ENCODE measurements at places on chromosomes 16 and 17.

GRCh38 chr17:68993112-68993511, 37.9 kb upstream of the ABCA8 start:
- no peak overlapping the region for H3K27ac ChIP-seq
- H3K4me1 ChIP-seq, result no peaks in the 10 kb centered on the region
- DNase-seq, result no peak
- H3K36me3 ChIP-seq, result no peaks in the 10 kb centered on the region
- H3K27me3 ChIP-seq, result no peaks in the 10 kb centered on the region

DNA sequence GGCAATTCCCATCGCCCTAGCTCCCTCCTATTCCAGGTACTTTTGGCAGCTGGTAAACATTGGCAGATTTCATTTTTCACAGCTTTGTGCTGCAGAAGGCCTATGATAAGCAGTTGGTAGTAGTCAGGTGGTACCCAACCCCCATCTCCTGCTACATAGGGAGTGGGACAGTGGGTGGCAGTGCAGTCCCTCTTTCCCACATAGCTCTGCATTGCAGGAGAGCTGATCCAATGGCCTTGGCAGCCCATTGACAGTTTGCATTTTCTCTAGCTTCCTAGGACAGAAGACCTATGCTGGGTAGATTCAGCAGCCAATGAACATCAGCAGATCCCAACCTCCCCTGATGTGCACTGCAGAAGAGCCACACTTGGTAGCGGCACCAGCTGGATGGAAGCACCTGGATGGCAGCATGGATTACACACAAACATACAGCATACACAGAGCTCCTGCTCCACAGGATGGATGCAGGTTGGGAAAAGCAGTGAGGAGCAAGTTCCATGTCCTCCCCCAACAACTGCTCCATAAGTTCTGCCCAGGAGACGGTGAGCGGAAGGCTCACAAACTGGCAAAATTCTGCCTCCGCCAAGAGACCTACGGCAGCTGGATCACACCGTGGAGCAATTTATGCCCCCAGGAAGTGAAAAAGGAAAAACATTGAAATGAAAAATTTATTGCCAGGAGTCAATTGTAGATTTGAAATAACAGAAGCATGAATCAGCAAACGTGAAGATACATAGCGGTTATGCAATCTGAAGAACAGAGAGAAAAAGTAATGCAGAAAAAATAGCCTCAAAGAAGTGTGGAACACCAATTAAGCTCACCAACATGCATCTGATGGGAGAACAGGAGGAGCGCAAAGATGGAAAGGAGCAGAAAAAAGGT, 95.7 kb downstream of the CACNG1 start:
- no peaks in the 10 kb centered on the region for H3K4me1 ChIP-seq
- peak; percentile 67 for DNase-seq
- no peaks in the 10 kb centered on the region for H3K36me3 ChIP-seq
- H3K27me3 ChIP-seq, result no peaks in the 10 kb centered on the region
- H3K27ac ChIP-seq, result no peak overlapping the region

- no peaks in the 10 kb centered on the region for H3K27me3 ChIP-seq
- peak; percentile 98 for DNase-seq
- H3K36me3 ChIP-seq, result no peaks in the 10 kb centered on the region
- peak overlapping the region; percentile 48 for H3K27ac ChIP-seq
- H3K4me1 ChIP-seq, result no peaks in the 10 kb centered on the region
- peak overlapping the region; percentile 68 for H3K4me3 ChIP-seq
These were observed 2.3 kb upstream of the NT5M start for GRCh38 chr17:17300624-17301568.

DNA sequence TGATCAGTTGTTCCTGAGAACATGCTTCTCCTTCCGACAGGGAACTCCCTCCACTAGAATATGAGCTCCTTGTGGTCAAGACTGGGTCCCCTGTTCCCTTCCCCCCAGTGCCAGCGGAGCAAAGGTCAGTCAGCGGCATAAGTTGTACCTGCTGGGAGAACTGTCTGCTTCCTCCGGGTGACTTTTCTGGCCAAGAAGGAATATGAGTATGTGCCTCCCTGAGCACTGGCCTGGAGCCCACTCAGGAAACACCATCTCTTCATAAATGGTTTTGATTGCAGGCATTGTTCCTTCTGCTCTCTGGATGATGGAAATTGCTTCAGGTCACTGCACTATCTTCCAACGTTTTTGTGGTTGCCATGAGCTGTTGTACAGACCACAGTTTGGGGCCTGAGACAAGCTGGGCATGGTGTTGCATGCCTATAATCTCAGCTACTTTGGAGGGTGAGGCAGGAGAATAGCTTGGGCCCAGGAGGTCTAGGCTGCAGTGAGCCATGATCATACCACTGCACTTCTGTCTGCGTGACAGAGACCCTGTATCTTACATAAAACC, 2.9 kb upstream of the P4HB start:
- no peak overlapping the region for H3K4me3 ChIP-seq
- peaks cover 2% of the 10 kb centered on the region for H3K36me3 ChIP-seq
- H3K27ac ChIP-seq, result no peak overlapping the region
- no peak for DNase-seq

GRCh38 chr16:51538707-51539498, 387.8 kb upstream of the SALL1 start:
- peak; percentile 96 for DNase-seq
- no peaks in the 10 kb centered on the region for H3K27me3 ChIP-seq
- H3K4me1 ChIP-seq, result peaks cover 17% of the 10 kb centered on the region
- H3K36me3 ChIP-seq, result no peaks in the 10 kb centered on the region

DNA sequence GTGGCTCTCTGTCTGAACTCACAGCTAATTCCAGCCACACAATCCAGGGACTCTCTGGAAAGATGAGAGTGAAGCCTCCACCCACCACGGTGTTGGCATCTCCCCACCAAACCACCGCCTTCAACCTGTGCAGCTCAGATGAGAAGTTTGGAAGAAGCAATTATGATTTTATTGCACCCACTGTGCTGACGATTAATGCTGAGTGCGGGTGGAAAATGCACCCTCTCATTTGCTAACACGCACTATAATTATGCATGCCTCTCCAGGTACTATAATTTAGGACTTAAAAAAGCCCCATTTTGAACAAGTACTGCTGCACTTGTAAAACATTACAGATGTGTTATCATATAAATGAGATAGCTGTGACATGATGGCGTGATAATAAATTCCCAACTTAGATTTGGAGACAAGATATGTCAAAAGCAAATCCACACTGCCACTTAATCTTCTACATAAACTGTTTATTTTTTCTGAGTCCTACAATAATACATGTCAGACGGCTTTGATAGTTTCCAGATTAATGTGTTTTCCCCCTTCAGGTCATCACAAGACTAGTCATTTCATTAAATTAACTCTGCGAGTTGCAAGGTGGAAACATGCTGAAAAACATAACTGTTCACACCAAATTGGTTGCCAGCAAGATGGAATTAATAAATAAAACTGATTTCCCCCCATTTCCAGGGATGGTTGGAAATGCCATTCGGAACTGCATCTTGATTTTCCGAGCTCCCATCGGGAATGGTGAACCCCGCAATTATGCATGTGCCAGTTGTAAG, 466.5 kb upstream of the MAF start:
- H3K4me3 ChIP-seq, result no peak overlapping the region
- H3K4me1 ChIP-seq, result peaks cover 2% of the 10 kb centered on the region
- no peak for DNase-seq
- H3K36me3 ChIP-seq, result no peaks in the 10 kb centered on the region
- no peaks in the 10 kb centered on the region for H3K27me3 ChIP-seq

GRCh38 chr17:7636163-7636562, 6.2 kb downstream of the SHBG start:
- DNase-seq, result no peak
- no peak overlapping the region for H3K4me3 ChIP-seq
- H3K4me1 ChIP-seq, result no peaks in the 10 kb centered on the region
- H3K27me3 ChIP-seq, result no peaks in the 10 kb centered on the region
- no peaks in the 10 kb centered on the region for H3K36me3 ChIP-seq

DNA sequence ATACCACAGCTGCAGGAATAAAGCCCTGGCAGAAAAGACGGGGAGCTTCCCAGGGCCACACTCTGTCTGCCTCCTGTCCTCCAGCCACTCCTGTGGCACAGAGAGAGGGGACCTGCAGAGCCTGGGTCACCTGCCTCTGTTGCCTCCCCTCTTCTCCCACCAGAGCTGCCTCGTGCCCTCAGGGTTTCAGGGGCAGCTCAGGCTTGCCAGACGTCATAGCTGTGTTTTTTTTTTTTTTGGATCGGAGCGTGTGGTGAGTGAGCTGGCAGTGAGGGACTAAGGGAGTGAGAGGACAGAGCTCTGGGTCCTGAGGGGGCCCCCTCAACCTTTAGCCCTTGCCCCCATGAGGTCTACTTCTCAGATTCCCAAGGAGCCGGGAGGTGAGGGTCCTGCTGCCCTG, 2.1 kb downstream of the PIK3R6 start:
- H3K27me3 ChIP-seq, result no peaks in the 10 kb centered on the region
- no peaks in the 10 kb centered on the region for H3K4me1 ChIP-seq
- H3K27ac ChIP-seq, result no peak overlapping the region
- H3K4me3 ChIP-seq, result no peak overlapping the region
- H3K36me3 ChIP-seq, result no peaks in the 10 kb centered on the region

DNA sequence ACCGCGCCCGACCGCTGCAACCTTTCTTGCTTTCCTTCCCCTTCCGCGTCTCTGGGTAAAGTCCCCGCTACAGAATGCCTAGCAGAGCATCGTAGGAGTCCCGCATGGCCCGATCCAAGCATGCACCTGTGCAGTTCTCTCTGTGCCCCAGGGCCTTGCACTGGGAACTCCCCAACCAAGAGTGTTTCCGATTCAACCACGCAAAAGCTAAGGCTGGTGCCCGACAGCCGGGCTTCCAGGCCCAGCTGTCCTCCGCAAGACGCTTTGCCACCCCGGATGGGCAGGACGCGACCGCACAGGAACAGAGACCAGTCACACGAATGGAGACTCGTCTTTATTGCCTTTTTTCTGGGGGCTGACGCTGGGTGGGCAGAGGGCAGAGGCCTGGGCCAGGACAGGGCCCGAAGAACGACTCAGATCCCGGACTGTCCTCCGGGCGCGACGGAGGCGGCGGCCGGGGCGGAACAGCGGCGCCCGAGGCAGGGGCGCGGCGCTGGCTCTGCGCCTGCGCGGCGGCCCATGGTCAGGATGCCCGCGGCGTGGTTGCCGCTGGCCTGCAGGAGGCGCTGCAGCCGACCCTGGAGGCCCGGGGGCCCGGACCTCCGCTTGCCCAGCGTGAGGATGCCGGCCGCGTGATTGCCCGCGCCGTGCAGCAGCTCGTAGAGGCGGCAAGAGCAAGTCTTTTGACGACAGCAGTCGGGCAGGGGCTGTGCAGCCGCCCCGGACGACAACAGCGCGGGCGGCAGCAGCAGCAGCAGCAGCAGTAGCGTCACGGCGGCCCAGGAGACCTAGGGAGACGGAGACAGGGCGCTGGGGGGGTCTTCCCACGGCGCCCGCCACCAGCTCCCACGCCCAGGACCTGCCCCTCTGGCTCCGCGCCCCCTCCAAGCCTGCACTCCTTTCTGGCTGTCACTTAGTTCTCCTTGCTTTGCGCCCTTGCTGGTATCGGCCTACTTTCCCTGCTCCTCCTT, 1.2 kb downstream of the HCRT start:
- no peaks in the 10 kb centered on the region for H3K36me3 ChIP-seq
- H3K27me3 ChIP-seq, result peaks cover 6% of the 10 kb centered on the region
- H3K4me3 ChIP-seq, result peak overlapping the region; percentile 53
- no peak overlapping the region for H3K27ac ChIP-seq
- no peaks in the 10 kb centered on the region for H3K4me1 ChIP-seq

GRCh38 chr17:17416007-17416399, 60.8 kb upstream of the MED9 start:
- H3K27ac ChIP-seq, result no peak overlapping the region
- H3K36me3 ChIP-seq, result no peaks in the 10 kb centered on the region
- H3K27me3 ChIP-seq, result no peaks in the 10 kb centered on the region
- H3K4me3 ChIP-seq, result no peak overlapping the region
- DNase-seq, result peak; percentile 84

GRCh38 chr17:80111702-80112470, 10.5 kb downstream of the GAA start:
- H3K4me1 ChIP-seq, result no peaks in the 10 kb centered on the region
- no peak overlapping the region for H3K4me3 ChIP-seq
- H3K27me3 ChIP-seq, result no peaks in the 10 kb centered on the region
- no peaks in the 10 kb centered on the region for H3K36me3 ChIP-seq
- DNase-seq, result peak; percentile 15

Measured in mesendoderm (in vitro differentiated cells).